ENCODE measurements at places on chromosomes 16 and 17.

DNA sequence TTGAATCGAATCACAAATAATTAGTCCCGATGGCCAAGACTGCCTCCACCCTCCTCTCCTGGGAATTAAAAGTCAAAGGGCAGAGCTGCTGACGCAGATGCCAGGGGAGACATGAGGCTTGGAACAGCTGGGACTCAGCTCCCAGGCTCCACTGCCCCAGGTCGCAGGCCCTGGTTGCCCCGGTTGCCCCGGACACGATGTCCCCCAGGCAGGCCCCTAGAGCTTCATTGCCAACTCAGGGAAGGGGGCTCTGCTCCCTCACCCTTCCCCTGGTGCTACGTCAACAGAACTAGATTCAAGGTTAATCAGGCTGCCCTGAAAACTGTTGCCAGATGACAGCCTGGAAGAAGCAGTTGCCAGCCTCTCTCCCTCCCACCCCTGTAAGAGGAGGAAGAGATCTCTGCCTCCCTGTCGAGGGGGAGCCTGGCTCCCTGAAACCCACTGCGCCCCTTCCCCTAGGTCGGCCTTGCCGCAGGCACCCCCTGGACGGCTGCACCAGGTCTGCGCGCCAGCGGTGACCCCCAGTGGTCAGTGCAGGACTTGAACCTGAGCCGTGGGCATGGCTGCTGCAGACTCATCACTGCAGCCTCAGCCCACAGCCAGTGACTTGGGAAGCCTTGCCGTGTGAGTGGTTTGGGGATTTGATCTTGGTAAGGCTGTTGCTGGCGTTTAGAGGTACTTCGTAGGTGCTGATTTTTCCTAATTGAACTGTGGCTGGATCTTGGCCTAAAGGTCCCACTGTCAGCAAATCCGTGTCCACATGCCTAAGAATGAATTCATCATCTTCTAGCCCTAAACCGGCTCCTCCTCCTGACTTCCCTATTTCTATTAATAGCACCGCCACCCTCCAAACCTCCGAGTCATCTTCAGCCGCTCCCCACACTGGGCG lies 84.1 kb upstream of the TOB1 start:
- peak; percentile 68 for DNase-seq

GRCh38 chr17:77645072-77646045 lies 313.1 kb upstream of the TNRC6C start:
- DNase-seq, result peak; percentile 59

DNA sequence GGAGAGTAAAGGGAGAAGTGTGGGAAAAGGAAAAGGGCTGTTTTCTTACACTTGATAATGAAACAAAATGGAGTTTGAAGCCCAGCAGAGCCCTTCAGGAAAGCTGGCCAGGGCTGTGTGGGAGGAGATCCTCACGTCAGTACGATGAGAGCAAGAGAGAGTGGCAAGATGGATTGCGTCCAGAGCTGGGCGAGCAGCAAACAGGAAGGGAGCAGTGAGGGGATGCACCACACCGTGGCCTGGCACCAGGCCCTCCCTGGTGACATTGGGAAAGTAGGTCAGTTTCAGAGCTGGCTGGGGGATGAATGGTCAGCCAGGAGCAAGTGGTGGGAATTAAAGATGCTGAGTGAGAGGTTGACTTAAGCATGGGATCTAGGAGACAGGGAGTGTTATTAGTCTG lies 273.6 kb downstream of the GRIN2A start:
- no peak for DNase-seq

- DNase-seq, result peak; percentile 41
These were observed 91.4 kb downstream of the C16orf78 start for GRCh38 chr16:49464877-49465504.

GRCh38 chr16:30053376-30054015 lies 12.1 kb upstream of the ALDOA start:
- no peak for DNase-seq

DNA sequence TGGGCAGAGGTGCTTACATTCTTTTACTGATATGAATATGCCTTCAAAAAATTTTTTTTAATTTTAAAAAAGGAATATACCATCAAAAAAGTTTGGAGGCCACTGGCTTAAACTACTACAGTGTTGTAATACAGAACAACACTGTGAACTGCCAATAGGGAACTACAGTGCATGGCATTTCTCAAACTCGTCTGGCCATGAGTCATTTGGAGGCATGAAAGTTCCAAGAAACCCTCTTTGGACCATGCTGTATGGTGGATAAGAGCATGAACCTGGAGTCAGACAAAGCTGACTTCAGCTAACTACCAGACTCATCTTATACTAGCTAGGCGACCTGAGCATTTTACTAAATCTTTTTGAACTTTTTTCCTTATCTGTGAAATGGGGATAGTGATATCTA lies 9.2 kb upstream of the NF1 start:
- no peak for DNase-seq

- DNase-seq, result peak; percentile 40
These were observed 15.0 kb upstream of the SCIMP start for GRCh38 chr17:5249615-5250014.

DNA sequence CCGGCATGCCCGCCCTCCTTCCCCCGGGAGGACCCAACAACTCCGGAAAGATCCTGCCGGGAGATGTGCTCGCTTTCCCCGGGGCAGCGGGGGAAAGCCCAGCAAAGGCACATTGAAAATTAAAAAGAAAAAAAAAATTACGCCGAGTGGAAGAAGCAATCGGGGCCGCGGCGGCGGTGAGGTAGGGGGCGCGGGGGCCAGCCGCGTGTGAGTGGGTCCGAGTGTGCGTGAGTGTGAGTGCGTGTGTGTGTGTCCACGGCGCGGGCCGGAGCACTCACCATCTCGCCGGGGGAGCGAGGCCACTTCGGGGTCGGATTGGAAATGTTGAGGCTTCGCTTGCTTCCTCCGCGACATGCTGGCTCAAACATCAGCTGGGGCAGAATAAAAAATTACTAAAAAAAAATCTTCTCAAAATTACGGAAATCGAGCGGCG lies at the start of gene SALL1:
Gene SALL1 (minus strand): TSS at position 383 of the 433 bp plus-strand sequence. CDS start 29 bp downstream, at position 354.
- no peak for DNase-seq
